Dermis microvascular lymphatic vessel endothelial cell (primary cell): ENCODE measurements at places on chromosomes 2 and 18. TPM values are rescaled to one million over a fixed set of nuclear protein-coding genes. Genes with fewer than 3 reads are reported as not detected.

REEP1 gene
- total RNA-seq, result 6.7 and 15.0 TPM in 2 replicates

TSGA10 gene
- total RNA-seq, result 1.3 and 1.7 TPM in 2 replicates

HOXD4 gene
- total RNA-seq, result 2.3 and 2.5 TPM in 2 replicates

COBLL1 gene
- 1.6 and 2.2 TPM in 2 replicates for total RNA-seq

MDH1B gene
- total RNA-seq, result 0.13 TPM in 2 replicates

METTL5 gene
- 30.0 and 30.4 TPM in 2 replicates for total RNA-seq

TLX2 gene
- total RNA-seq, result not detected in 2 replicates
